Urothelium cell line (cell line): ENCODE measurements at places on chromosomes 2 and 18.

GRCh38 chr2:11712866-11713265, 33.6 kb upstream of the LPIN1 start:
- no peak for DNase-seq

GRCh38 chr2:150569761-150570160, 82.3 kb upstream of the RND3 start:
- no peak for DNase-seq

DNA sequence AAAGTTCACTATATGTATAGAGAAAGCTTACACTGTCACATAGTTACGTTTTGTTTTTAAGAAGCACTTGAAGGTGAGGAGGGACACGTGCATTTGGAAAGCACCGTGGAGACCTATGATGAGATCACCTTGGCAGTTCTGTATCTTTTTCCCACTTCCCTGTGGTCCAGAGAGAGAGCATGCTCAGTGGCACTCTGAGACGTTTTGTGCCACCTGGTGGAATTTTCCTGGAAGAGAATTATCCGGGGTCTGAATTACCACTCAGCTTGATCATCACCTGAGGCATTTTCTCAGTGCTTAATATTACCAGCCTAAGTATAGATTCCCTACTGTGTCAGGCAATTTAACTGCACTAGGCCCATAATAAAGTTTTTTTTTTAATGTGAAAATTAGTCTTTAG, 469.4 kb upstream of the SMIM21 start:
- peak; percentile 69 for DNase-seq

DNA sequence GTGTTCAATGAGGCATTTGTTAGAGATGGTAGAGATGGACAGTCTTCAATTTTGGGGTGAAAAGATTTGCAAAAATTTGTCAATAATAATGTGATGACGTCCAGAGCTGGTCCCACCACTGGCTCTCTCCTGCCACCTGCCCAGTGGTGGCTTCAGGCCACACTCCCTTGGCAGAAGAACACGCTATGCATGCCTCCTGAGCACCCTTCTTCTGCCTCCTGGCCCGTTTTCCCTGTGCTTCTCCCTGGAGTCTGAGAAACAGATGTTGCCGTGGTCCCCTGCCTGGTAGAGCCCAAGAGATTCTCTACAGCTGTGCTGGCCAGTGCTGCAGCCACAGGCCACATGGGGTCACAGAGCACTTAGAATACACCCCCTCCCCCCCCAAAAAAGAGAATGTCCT, 33.6 kb downstream of the INPP5D start:
- no peak for DNase-seq

DNA sequence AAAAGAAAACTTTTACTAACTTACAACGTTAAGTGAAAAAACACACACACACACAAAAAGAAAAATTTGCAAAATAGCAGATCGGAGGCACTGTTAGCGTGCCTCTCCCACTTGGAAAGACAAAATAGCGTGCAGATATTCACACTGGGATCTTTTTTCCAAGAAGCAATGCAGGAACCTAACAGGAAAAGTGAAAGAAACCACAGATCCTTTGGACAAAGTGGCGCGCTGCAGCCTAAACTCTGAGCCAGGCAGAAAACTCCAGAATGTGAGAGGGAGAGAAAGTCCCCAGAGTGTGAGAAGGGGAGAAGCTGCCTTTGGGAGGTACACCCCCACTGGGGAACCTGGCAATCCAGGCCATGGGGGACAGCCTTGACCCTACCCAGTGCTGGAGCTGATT, 70.7 kb upstream of the SERPINE2 start:
- DNase-seq, result no peak

DNA sequence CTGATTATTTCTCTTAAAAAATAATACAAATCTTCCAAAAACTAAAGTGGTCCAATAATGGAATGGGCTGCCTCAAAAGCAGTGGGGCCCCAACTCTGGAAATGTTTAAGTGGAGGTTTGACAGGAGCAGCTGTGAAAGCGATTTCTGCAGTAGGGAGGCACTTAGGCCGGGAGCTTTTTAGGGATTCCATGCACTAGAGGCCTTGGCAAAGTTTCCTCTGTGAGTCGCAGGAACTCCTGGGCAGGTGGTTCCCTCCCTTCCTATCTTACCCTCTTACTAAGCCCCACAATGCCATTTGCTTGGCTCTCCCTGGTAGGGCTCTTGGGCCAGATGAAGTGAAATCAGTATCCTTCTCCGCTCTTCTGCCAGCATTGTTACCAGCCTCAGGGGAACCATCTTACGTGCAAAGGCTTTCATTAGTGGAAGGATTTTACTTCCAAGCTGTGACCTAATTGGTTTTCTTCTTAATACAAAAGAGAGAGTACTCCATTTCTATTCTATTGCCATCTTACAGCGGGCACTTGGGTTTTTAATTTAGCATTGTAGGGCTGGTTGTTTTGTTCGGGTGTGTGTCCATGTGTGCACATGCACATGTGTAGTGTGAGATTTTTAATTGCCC, 34.3 kb upstream of the C18orf32 start:
- DNase-seq, result no peak

DNA sequence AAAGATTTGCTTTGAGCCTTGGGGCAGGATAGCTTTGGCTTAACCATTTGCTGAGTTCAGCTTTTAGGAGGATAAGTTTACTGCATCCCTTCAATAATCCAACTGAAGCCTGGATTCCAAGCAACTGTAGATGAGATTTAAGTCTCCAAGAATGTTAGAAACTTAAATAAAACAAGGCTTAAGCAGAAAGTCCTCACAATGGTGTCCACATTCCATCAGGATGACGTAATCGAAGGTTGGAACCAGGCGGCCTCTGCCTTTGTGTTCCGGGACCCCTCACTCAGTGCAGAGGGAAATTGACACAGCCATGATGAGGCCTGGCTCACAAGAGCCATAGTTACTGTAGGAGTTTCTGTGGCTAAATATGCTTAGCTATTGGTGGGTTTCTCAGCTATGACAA, 260.4 kb downstream of the LPIN1 start:
- peak; percentile 52 for DNase-seq

DNA sequence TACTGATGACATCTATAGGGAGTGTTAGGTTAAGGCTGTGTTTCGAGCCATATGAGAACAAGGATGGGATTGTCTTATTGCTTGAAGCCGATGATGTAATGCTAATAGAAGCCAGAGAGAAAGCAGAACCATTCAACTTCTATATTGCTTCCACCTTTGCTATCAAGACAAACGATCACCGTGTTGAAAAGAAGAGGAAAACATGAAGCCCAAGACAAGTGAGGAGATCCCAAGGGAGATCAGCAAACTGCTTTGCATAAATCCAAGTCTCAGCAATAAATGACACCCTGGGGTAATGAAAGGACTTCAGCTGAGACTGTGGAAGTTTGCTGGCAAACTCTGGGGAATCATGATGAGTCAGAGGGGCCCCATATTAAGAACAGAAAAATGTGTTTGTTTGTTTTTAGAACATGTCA, 206.2 kb downstream of the NCKAP5 start:
- peak; percentile 58 for DNase-seq

DNA sequence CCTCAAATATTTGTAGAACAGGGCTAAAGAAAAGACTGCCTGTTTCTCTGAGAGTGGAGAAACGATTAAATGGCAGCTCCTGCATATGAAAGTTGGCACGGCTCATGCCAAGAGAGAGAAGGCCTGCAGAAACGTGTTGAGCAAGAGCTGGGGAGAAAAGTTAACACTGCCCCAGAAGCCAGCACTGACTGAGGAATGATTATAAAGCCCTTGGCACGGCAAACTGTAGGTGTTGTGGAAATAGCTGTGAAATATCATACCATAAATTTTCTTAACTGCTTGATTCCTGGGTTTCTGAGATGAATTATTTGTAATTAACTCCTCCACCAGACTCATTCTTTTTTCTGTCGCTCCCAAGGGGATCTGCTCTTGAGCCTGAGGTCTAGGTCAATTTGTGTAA, 4.3 kb downstream of the FRZB start:
- DNase-seq, result no peak

DNA sequence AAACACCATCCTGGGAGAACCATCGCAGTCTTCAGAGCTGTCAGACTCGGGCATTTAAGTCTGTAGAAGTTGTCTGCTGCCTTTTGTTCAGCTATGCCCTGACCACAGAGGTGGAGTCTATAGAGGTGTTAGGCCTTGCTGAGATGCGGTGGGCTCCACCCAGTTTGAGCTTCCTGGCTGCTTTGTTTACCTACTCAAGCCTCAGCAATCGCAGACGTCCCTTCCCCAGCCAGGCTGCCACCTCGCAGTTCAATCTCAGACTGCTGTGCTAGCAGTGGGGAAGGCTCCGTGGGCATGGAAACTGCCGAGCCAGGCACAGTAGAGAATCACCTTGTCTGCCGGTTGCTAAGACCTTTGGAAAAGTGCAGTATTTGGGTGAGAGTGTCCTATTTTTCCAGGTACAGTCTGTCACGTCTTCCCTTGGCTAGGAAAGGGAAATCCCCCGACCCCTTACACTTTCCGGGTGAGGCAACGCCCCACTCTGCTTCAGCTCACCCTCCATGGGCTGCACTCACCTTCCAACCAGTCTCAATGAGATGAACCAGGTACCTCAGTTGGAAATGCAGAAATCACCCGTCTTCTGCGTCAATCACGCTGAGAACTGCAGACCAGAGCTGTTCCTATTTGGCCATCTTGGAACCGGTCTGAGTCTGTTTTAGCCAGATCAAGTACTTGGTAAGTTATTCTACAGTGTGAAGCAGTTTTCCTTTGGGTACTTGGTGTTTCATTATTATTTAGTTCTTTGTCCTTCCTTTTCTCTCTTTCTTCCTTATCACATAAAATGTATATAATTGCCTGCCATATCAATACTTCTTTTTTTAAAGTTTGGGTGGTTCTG, 71.5 kb downstream of the CDC42EP3 start:
- no peak for DNase-seq

DNA sequence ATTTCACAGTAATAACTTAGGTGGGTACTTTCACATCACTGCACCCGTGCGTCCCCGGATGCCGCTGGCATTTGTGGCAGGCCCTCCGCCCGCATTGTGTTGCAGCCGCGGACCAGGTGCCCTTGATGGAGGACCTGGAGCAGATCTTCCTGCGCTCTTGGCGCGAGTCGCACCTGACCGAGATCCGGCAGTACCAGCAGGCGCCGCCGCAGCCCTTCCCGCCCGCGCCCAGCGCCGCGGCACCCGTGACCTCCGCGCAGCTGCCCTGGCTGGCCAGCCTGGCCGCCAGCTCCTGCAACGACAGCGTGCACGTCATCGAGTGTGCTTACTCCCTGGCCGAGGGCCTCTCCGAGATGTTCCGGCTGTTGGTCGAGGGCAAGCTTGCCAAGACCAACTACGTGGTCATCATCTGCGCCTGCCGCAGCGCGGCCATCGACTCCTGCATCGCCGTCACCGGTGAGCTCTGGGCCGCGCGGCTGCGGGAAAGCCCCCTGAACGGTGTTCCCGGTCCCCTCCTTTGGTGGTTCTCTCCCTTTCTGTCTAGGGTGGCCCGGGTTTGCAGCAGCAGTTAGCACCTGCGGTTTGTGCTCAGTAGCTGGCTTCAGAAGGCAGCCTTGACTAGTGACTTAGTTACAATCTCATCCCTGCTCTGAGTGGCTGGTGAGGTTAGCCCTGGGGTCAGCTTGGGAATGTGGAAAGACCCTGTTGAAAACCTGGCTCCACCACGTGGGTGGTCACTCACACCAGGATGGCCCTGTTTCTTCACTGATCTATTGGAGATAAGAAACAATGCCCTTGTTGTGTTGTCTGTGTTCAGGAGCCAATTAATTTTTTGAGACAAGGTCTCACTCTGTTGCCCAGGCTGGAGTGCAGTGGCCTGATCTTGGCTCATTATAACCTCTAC, 59.1 kb downstream of the GREB1 start:
- DNase-seq, result no peak

- DNase-seq, result no peak
Observed at GRCh38 chr2:3238951-3239841, 138.4 kb downstream of the EIPR1 start.

DNA sequence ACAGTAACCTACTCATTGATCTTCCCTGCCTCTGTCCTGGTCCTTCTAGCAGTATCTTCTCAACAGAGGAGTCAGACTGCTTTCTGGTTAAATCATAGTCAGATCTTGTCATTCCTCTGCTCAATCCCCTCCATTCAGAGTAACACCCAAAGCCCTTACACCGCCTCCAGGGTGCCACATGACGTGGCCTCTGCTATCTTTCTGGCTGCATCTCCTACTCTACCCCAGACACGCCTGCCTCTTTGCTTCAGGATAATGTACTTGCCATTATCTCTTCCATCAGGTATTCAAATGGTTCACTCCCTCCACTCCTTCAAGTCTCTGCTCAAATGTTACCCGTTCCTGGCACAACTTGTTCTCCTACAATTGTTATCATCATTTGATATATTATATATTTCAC, 36.3 kb upstream of the ACVR2A start:
- no peak for DNase-seq

DNA sequence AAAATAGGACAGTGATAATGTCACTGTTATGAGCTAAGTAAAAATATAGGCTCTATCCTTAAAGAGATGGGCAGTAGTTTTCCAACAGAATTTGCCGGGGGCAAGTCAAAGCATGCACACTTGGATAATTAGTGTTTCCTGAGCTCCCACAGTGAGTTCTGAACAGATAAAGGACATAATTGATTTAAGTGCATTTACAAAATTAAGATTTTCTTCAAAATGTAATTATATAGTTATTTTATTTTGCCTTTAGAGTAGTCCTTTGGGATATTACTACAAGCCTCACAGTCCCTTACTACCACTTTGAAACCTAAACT, 107.6 kb downstream of the RAPGEF4 start:
- no peak for DNase-seq

DNA sequence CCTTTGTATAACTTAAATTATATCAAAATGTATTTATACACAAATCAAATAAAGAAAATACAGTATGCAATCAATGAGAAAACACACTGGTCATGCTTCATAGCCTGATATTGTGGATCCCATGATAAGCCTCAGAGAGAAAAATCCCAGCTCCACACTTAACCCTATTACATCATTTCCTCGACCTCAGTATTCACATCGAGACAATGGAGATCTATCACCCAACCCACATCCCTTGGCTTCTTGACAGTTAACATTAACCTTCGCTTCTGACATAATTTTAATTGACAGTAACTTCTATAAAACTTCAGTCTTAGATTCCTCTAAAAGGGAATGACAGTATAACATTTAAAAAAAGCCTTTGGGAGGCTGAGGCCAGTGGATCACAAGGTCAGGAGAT, 11.6 kb downstream of the TMX3 start:
- no peak for DNase-seq

GRCh38 chr18:8448130-8448529, 161.1 kb upstream of the RAB12 start:
- no peak for DNase-seq

- DNase-seq, result no peak
Observed at GRCh38 chr2:41992671-41993434, 55.0 kb upstream of the PKDCC start.

GRCh38 chr2:118119158-118119727, 31.0 kb downstream of the INSIG2 start:
- no peak for DNase-seq

- no peak for DNase-seq
Observed at GRCh38 chr2:168889635-168890005, 610 bp downstream of the SPC25 start.

DNA sequence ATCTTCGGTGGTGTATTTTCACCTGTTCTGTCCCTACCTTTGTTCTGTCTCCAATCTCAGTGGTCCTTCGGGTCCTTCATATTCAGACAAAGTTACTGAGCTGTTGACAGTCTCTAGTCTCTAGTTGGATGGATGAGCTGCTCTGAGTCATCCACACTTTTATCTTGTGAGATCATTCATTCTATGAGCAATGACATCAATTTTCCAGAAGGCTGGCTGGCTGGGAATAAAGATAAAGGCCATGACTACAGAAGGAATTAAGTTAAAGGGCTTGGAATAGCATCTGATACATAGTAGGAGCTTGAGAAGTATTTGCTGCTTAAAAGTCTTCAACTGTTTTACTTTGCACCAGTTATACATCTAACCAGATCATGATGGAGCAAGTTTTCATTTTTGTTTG, 43.1 kb upstream of the SLC39A10 start:
- DNase-seq, result peak; percentile 66

GRCh38 chr2:54680397-54681041, 42.9 kb upstream of the EML6 start:
- no peak for DNase-seq
